Lower lobe of right lung (tissue), 2 donors: ENCODE measurements at places on chromosomes 1 and 21. TPM values are rescaled to one million over a fixed set of nuclear protein-coding genes. Genes with fewer than 3 reads are reported as not detected.

Gene TUT4
- total RNA-seq, result 52.1 TPM

- DNase-seq, result no peak
Measured at GRCh38 chr1:85681087-85681486, 27.1 kb downstream of the ZNHIT6 start.

Gene GUCA2B
- not detected for total RNA-seq

Gene SPOCD1
- 21.6 TPM for total RNA-seq
